ENCODE measurements at places on chromosomes 3 and 15.

DNA sequence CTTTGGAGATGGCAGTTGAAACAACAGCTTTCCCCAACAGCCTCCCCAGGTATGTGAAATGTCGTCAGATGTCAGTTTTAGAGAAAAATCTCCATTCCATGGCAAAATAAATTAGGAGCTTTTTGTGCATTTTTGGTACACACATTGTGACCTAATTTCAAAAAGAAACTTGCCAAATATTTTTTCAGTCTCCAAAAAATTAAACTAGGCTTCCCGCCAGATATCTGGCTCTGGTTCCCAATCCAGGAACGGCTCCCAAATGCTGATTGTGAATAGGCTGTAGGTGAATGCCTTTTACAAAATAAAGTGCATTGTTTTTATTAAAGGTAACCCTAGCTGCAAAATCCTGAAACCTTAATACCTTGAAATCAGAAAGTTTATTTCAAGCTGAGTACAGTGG, 10.9 kb downstream of the KCNAB1 start:
- no peak overlapping the region for H3K27ac ChIP-seq
- H3K4me1 ChIP-seq: peaks cover 6% of the 10 kb centered on the region
- no peak overlapping the region for H3K4me3 ChIP-seq
- DNase-seq: no peak
- no peaks in the 10 kb centered on the region for H3K27me3 ChIP-seq
- no peaks in the 10 kb centered on the region for H3K36me3 ChIP-seq

DNA sequence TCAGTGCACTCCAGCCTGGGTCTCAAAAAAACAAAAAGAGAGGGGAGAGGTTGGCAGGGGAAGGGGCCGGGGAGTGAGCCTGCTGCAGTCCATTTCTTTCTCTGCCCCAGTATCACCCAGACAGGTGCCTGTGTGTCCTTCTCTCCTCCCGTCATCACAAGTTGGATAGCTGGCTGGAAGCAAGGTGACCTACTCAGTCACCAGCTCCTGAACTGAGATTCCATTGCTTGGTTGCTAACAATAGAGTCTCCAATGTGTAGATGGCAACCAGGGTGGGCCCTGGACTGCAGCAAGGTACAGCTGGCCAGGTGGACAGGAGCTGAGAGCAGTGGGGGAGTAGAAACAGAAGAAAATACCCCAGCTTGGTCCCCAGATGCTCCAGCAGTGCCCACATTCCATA, 4.6 kb downstream of the LRRC2 start:
- H3K4me3 ChIP-seq: no peak overlapping the region
- H3K4me1 ChIP-seq: no peaks in the 10 kb centered on the region
- no peak for DNase-seq
- no peak overlapping the region for H3K27ac ChIP-seq
- H3K27me3 ChIP-seq: no peaks in the 10 kb centered on the region

DNA sequence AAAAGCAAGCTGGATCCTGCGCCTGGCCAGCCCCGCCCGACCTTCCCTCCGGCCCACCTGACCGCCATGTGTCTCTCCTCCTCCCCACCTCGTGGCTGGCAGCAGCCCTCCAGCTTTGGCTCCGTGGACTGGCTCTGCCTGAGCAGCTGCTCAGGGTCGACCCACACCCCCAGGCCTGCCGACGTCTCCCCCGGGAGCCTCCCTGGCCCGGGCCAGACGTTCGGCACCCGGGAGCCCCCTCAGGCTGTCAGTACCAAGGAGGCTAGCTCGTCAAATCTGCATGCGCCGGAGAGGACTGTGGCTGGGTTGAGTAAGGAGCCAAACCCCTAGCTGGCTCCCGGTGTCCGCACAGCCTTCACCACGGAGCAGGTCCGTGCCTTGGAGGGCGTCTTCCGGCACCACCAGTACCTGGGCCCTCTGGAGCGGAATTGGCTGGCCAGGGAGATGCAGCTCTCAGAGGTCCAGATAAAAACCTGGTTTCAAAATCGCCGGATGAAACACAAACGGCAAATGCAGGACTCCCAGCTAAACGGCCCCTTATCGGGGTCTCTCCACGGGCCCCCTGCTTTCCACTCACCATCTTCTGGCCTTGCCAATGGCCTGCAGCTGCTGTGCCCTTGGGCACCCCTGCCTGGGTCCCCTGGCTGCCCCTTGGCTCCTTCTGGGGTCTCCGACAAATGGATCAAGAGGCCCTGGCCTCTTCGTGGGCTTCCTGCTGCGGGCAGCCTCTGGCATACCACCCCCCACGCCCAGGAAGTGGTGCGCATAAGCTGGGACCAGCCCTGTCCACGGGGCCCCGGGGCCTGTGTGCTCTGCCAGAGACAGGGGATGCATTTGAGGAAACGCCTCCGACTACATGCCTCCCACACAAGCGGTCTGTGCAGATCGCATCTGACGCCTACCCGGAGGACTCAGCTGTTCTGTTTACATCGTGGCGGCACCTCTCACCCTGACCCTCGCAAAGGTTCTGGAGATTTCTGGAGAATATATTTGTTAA, 345.0 kb downstream of the ZNF385D start:
- no peaks in the 10 kb centered on the region for H3K27me3 ChIP-seq
- DNase-seq: no peak
- no peak overlapping the region for H3K27ac ChIP-seq
- no peak overlapping the region for H3K4me3 ChIP-seq
- no peaks in the 10 kb centered on the region for H3K4me1 ChIP-seq
- no peaks in the 10 kb centered on the region for H3K36me3 ChIP-seq

GRCh38 chr3:120907659-120908029, 361 bp upstream of the STXBP5L start:
- peaks cover 3% of the 10 kb centered on the region for H3K4me1 ChIP-seq
- H3K36me3 ChIP-seq: no peaks in the 10 kb centered on the region
- DNase-seq: no peak
- H3K4me3 ChIP-seq: peak overlapping the region; percentile 10
- H3K27me3 ChIP-seq: peaks cover 15% of the 10 kb centered on the region
